ENCODE measurements at places on chromosomes 6 and 20.
A peak's percentile ranks its signal among the peaks of the same experiment; 100 is the strongest.

- peak; percentile 51 for DNase-seq
These were observed 44.1 kb downstream of the DPPA5 start for GRCh38 chr6:73309785-73310502.

GRCh38 chr6:169930799-169931198 is 179.4 kb downstream of the ERMARD start:
- DNase-seq, result no peak

- no peak for DNase-seq
These were observed 137.0 kb downstream of the FOXA2 start for GRCh38 chr20:22447447-22447778.

DNA sequence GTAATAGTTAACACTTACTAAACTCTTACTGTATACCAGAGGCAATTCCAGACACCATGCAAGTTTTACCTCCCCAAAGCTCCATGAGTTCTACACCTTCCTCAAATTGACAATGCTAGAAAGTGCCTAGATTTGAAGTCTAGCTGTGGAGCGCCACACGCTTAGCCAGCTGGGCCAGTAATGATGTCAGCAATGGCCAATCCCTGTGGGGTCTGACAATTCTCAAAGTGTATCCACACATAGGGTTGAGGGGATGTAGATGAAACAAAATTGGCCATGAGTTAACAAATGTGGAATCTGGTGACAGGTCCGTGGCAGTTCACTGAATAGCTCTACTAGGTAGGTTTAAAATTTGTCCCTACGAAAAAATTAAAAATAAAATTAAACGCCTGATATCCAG is 1.3 kb downstream of the ZNF343 start:
- DNase-seq, result no peak

- DNase-seq, result peak; percentile 21
These were observed 29.4 kb upstream of the RNF8 start for GRCh38 chr6:37324131-37325033.

- no peak for DNase-seq
These were observed 117.5 kb downstream of the FAM120B start for GRCh38 chr6:170423814-170424603.

DNA sequence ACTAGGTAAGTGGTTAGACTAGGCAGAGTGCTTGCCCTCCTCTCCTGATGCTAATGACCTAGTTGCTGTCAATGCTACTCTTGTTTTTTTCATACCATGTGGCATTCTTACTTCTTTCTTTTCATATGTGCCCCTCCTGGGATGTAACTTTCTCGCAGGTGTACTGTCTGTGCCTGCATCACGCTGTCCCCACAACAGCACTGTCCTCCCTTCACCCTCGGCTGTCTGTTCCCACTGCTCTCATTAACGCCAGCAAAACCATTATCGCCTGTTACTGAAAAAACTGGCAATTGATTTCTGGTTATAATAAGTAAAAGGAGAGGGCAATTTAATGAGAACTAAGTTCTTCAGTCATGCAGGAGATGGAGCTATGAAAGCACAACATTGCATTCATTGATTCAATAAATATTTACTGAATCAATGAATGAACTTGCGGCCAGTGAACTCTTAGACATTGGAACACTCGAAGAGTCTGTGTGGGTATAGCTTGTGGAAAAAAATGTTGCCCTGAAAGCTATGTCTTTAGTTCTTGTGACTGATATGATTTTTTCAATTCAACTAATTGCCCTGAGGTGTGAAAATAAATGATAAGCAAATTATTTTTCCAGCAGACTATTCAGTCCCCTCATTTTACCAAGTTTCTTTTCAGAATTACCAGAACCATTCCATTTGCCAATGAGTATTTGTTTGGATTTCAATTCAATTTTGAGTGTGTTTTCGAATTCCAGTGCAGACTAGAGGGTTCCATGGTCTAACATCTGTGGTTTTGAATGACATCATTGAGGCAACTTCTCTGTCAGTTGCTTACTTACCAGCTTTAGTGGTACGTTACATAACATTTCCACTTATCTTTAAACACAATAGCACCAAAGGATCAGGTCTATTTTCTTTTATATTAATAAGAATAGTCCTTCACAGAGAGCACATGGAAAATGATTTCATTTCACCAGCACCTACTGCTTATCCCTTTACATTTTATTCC is 2.1 kb downstream of the SLC17A4 start:
- no peak for DNase-seq

- no peak for DNase-seq
These were observed 508.9 kb upstream of the JAG1 start for GRCh38 chr20:11182720-11183119.

- no peak for DNase-seq
These were observed 57.8 kb downstream of the ZNF217 start for GRCh38 chr20:53535878-53536277.

DNA sequence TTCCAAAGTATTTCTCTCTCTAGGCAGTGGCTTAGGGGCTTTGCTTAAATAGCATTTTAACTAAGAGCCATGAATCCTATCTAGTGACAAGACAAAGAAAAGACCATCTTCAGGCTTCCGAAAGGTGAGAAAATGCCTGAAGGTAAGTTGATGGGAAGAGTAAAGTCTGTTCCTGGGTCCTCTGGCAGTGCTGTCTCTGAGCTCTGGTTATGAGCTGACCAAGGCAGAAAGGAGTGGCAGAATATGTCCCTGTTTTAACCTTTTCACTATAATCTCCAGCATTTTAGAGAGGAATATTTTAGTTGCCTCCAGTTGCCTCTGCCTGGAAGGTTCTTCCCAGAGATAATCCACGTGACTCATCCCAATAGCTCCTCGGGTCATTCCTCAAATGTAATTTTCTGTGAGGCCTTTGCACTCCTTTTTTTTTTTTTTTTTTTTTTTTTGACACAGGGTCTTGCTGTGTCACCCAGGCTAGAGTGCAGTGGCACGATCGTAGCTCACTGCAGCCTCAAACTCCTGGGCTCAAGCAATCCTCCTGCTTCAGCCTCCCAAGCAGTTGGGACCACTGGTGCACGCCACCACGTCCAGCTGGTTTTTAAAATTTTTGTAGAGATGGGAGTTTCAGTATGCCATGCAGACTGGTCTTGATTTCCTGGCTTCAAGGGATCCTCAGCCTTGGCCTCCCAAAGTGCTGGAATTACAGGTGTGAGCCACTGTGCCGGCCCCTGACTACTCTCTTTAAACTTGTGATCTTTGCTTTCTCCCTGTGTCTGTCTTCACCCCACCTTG is 3.7 kb upstream of the ARMH2 start:
- no peak for DNase-seq

- DNase-seq, result no peak
These were observed 75.2 kb downstream of the COL21A1 start for GRCh38 chr6:56172144-56172543.

DNA sequence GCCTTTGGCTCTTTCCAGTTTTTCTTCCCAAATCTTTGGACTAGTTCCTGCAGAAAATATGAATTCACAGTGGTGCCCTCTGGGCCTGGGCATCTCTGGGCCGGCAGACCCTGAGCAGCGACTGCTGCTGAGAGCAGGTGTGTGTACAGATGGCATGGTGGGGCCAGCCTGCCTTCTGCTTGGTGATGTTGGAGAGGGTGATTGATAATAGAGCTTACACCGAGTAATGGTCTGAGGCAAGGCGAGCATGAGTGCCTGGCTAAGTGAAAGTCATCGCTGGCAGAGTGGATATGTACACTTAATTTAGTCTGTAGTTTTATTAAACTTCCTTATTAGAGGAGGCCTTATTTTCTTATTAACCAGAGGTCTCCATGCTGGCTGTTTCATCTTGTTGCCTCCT is 156.9 kb downstream of the CDKAL1 start:
- DNase-seq, result no peak

GRCh38 chr20:64099880-64100565 is 7.3 kb downstream of the NPBWR2 start:
- no peak for DNase-seq

- no peak for DNase-seq
These were observed 3.3 kb upstream of the CNKSR3 start for GRCh38 chr6:154513601-154514320.

DNA sequence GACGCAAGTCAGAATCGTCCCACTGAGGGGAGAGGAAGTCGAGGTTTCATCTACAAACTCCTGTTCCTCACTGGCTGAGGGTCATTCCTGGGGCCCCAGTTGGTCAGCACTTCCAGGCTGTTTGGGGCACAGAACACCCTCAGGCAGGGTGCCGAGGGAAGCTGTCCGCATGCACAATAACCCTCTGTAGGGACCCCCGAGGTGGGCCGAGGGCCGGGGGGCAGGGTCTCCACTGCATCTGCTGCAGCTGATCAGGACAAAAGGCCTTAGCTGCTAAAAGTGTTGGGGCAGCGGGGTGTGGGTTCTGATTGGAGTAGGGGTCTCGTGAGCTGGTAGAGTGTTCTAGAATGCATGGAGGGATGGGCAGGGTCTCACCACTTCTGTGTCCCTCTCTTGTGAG is 125.1 kb downstream of the TOX2 start:
- DNase-seq, result no peak

- no peak for DNase-seq
These were observed 66.0 kb upstream of the GPR6 start for GRCh38 chr6:109912118-109912517.

GRCh38 chr6:16804546-16805242 is 43.4 kb upstream of the ATXN1 start:
- no peak for DNase-seq

- DNase-seq, result no peak
These were observed 90.9 kb downstream of the CRYBG1 start for GRCh38 chr6:106451439-106451838.

DNA sequence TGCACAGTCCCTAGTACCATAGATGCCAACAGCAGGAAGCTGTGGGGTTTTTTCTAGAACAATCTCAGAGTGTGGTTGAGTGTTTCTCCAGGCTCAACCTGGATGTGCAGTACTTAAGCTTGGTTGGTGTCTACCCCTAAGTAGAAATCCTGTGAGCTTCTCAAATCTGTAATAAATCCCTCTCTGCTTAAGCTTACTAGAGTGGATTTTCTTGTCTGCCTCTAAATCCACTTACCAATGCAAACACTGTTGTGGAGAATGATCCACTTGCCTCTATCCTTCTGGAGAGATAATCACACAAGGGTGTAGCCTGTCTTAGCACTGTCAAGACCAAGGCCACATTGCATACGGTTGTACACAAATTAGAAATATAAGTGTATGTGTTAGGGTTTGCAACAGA is 43.3 kb upstream of the CLIC5 start:
- DNase-seq, result no peak

- DNase-seq, result no peak
These were observed 21.5 kb downstream of the TUBB2B start for GRCh38 chr6:3205913-3206312.

- no peak for DNase-seq
These were observed 56.5 kb downstream of the TRAF3IP2 start for GRCh38 chr6:111549168-111549567.

DNA sequence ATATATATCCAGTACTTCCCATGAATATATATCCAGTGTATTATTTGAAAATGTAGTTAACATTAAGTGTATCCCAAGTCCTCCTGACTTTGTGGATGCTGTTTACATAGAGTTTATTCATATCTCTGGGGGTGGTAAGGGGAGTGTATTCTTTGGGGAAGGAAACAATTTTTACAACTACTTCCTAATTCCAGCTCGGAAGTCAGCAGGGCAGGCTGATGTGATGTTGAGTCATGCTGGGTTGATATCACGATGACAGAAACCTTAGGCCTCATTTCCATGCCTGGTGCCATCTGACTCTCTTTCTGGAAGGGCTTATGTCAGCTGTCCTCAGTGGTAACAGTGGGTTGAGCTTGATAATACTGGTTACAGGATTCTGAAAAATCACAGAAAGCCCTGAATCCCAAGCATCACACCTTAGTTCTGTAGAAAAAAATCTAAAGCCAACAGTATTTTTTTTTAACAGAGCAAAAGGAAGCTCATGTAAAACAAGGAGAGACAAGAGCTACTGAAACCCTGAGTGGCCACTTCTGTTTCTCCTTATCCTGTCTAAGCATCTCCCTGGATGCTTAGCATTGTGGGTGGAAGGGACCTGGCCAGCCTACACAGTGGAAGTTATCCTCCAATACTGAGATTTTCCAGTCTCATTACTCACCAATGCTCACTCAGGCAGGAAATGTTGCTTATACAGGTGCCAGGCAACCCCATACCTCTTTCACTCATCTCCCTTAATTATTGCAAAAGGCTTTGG is 75.2 kb upstream of the IYD start:
- DNase-seq, result no peak
